ENCODE measurements at places on chromosomes 6 and 20.

- DNase-seq, result peak; percentile 92
Observed at GRCh38 chr6:25017932-25018567, 82.3 kb upstream of the RIPOR2 start.

- DNase-seq, result no peak
Observed at GRCh38 chr20:34543463-34544056, 15.0 kb upstream of the MAP1LC3A start.

- no peak for DNase-seq
Observed at GRCh38 chr6:14896475-14896874, 349.4 kb upstream of the JARID2 start.

- no peak for DNase-seq
Observed at GRCh38 chr6:149438855-149439254, 38.8 kb downstream of the SUMO4 start.

- DNase-seq, result no peak
Observed at GRCh38 chr6:98056955-98057354, 773.9 kb upstream of the MMS22L start.

- DNase-seq, result no peak
Observed at GRCh38 chr6:44086931-44087574, 40.2 kb downstream of the MRPL14 start.

GRCh38 chr6:116476002-116476678, 15.0 kb downstream of the CALHM6 start:
- DNase-seq, result peak; percentile 58

GRCh38 chr6:133337308-133337707, 96.2 kb downstream of the EYA4 start:
- no peak for DNase-seq

- DNase-seq, result no peak
Observed at GRCh38 chr6:104813552-104813951, 46.2 kb downstream of the HACE1 start.

GRCh38 chr6:149211046-149211571, 106.4 kb upstream of the TAB2 start:
- peak; percentile 76 for DNase-seq
